ENCODE measurements at places on chromosomes 4 and X.

DNA sequence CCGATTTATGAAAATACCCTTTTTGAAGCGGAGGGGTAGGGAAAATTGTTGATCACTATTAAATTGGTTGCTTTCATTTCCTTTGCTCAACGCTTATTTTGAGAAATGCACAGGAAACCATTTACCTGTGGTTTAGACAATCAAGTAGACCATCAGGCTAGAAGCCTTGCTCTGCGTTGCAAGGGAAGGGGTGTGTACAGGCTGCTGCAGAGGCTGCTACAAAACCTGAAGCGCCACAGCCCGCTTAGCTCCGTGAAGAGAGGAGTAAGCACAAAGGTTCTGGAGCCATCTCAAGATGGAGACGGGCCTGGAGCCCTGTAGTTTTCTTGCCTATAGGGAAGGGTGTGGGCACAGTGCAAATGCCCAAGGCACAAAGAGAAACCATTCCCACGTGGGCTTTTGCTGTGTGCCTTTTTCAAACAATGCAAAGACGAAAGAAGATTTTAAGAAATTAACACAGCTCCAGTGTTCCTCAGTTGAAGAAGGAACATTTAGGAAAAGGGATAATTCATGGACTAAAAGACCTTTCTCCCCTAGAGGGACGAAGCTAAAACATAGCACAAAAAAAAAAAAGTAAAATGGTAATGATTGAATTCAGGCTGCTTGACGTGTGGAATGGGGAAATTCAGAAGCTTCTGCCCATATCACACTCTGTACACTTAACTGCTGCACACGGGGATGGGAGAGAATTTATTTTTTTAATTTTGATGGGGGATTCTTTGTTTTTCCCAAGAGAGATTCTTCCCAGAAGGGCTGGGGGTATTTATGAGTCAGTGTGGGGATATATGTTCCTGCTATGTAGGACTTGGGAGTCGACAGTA, 3.5 kb downstream of the TMSB4X start:
- peak; percentile 64 for DNase-seq

GRCh38 chrX:94751611-94752010, 1077.6 kb downstream of the FAM133A start:
- no peak for DNase-seq

- DNase-seq, result no peak
Measured at GRCh38 chr4:168480931-168481611, 779 bp upstream of the DDX60L start.

DNA sequence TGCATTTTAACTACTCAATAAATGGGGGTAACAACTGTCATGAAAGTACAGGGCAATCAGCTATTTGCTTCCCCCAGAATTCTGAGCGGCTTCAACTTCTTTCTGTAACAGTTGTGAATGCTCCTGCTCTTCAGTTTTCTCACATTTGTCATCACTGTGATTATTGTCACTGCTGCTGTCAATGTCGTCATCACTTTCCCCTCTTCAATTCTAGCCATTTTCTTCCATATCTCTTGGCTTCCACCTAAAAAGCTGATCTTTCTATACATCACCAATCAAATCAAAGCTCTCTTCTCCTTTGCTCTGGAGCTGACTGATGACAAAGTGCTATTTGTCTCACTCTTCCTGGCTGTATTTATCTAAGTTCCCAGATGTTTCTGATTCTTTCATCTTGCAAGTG, 125.6 kb downstream of the COMMD8 start:
- no peak for DNase-seq

- no peak for DNase-seq
Measured at GRCh38 chr4:41866799-41867677, 68.2 kb upstream of the TMEM33 start.

GRCh38 chr4:10006601-10007435, 14.5 kb downstream of the SLC2A9 start:
- no peak for DNase-seq

- no peak for DNase-seq
Measured at GRCh38 chr4:165635951-165636350, 237.1 kb upstream of the TLL1 start.

DNA sequence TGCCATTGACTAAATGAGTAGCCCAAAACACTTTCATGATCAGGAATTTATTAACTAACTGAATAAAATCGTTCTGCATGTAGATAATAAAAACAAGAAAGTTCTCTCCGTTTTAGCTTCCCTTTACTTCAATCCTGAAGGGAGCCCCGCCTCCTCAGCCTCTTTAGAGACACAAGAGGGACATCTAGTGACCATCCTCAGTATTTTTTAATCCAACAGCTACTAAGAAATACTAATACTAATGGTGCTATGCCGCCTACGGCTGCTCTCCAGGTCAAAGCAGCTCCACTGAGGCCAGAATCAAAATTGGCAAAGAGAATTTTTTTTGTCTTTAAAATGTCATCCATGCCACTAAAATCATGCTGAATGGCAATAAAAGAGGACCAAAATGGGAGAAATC, 3.2 kb upstream of the PCDH19 start:
- DNase-seq, result no peak

DNA sequence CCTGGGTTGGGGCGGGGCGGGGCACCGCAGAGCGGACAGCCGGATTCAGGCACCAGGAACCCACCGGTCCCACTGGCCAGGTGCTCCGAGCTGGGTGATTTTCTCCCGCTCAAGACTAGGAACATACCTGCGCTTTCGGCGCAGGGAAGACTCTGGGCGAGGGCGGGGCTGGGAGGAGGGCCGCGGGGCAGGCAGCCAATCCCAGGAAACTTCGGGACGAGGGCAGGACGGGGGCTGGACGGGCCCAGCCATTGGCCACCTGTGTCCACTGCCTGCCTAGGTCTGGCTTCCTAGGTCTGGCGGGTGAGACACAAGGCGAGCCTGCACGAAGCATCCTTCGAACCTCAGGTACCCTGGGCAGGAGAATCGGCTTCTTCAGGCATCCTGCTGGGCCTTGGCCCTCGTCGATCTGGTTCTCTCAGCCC, 274 bp upstream of the ERVMER34-1 start:
- no peak for DNase-seq

DNA sequence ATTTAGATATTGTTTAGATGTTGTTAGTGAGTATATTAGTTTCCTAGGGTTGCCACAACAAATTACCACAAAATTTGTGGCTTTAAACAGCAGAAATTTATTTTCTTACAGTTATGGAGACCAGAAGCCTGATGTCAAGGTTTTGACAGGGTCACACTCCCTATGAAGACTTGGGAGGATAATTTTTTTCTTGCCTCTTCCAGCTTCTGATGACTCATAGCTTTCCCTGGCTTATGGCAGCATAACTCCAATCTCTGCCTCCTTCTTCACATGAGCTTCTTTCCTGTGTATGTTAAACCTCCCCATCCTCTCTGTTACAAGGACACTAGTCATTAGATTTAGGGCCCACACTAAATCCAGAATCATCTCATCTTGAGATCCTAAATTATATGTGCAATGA, 20.9 kb upstream of the RAB40A start:
- no peak for DNase-seq

- DNase-seq, result no peak
Measured at GRCh38 chr4:60923075-60923474, 277.1 kb upstream of the ADGRL3 start.

DNA sequence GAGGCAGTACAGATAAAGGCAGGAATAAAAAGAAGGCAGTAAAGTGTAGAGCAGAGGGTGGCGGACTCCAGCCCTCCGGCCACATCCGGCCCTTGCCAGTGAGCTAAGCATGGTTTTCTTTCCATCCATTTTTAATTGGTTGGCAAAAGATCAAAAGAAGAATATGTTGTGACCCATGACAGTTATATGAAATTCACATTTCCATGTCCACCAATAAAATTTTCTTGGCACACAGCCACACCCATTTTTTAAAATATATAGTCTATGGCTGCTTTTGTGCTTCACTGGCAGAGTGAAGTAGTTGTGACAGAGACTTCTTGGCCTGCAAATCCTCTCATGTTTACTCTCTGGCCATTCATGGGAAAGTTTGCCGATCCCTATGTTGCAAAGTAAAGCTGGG, 29.8 kb downstream of the SLC9A6 start:
- DNase-seq, result no peak

- no peak for DNase-seq
Measured at GRCh38 chr4:11489453-11490083, 60.9 kb upstream of the HS3ST1 start.

DNA sequence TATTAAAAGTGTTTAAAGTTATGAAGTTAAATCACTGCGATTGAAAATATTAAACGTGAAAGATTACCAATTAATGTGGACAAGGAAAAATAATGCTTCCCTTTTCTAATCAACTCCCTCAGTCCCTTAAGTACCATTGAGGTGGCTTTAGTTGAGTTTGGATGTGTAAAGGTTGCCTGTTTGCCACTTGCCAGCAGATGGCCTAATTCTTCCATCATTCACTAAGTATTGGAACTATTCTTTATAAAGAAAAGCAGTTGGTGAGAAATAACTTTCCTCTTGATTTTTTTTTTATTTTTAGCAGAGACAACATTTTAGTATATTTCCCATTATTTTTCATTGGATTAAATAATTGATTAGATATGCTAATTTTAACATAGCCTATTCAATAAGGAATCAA, 295.9 kb upstream of the TACR3 start:
- no peak for DNase-seq

DNA sequence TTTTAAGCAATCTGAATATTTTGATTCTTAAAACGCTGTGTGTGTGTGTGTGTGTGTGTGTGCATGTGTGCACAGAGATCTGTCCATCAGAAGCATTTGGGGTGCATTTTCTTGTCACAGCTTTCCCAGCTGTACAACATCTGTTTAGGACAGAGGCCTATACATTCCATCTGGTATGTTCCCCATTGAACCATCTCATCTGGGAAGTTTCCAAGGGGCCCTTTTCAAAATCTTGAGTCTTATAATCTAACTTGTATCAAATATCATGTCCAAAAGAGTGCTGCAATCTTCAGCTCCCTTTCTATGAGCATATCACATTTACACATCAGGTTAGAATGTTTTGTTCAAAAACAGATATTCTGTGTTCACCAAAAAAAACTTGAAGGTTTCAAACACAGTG, 16.5 kb upstream of the MID1 start:
- DNase-seq, result no peak

DNA sequence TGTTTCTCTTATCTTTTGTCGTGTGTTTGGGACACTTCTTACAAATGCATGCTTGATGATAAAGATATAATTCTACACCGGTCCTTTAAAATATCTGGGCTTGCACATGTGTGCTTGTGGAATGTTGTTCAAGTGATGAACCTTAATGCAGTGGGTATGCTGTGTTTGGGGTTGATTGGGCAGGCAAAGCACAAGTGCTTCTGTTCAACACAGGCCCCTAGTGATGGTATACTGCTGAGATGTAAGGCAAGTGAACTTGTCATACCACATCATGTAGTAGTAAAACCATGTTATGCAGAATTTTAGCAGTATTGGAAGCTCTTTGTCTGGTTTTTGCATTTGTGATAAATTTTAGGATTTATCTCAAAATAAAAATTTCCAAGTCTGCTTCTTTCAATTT, 23.9 kb downstream of the TBC1D19 start:
- no peak for DNase-seq

DNA sequence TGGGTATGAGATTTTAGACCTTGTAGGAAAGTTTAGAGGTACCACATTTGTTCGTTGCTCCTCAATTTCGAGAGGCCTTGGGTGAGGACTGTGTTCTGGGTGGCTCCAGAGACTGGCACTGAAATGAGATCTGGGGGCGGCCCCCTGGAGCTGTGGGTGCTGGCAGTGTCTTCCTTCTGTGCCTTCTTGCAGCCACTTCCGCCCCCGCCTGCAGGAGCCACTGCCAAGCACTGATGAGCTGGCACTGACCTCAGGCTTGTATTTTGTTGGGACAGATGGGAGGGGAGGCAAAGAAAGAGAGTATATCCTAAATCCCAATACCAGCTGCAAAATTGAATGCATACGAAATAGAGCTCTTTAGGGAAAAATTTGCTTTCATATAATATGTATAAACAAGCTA, 64.5 kb upstream of the CLDN34 start:
- no peak for DNase-seq

GRCh38 chr4:116357758-116358157, 727.6 kb downstream of the TRAM1L1 start:
- no peak for DNase-seq

- DNase-seq, result no peak
Measured at GRCh38 chr4:4862665-4863482, 3.4 kb downstream of the MSX1 start.

GRCh38 chrX:114787061-114787460, 203.2 kb downstream of the HTR2C start:
- DNase-seq, result no peak

GRCh38 chr4:19425146-19425545, 826.6 kb upstream of the SLIT2 start:
- DNase-seq, result no peak

DNA sequence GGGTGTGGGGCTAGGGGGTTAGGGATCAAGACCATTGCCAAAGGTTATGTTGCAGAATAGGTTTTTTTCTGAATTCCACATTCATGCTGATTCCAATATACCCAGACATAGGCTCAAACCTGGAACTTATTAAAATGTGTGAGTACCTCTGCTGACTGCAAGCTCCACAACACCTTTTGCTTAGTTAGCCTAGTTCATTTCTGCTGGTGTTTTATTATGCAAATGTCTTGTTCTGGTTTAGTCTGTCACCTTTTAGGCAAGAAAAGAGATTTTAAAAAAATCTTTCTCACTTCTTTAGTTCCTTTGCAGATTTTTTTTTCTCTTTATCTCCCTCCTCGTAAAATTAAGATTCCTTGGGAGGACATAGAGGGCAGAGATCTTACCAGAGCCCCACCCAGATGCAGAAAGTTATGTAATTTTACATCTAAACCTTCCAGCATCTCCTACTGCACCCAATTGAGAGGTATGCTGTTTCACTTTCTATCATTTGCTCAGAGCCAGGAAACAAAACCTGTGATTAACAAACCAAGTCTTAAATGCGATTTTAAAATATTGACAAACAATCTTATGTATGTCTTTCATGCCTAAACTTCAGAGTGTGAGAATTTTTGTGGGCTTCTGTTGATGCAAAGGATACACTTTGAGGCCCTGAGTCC, 190.7 kb upstream of the CLNK start:
- no peak for DNase-seq

- DNase-seq, result no peak
Measured at GRCh38 chrX:9724711-9725110, 40.9 kb downstream of the GPR143 start.

GRCh38 chr4:2424581-2424980, 5.8 kb downstream of the CFAP99 start:
- DNase-seq, result no peak

DNA sequence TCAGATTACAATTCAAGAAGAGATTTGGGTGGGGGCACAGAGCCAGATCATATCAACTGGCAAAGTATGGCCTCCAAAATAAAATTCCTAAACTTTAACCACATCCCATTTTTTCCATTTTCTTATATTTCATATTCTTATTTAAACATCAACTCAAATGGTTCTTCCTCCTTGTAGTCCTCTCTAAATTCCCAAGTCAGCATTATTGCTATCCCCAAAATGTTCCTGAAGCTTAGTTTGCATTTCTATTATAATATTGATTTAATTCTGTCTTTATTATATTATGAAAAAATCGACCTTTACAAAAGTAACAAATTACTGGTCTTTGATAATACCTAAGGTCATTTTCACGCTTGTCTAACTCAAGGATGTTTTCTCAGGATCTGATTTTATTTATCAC, 67.5 kb downstream of the NPY1R start:
- no peak for DNase-seq
